Fibroblast of skin of right biceps (primary cell): ENCODE measurements at places on chromosomes 2 and 18.

- no peak for DNase-seq
Observed at GRCh38 chr2:26911911-26912861, 58.3 kb upstream of the MAPRE3 start.

DNA sequence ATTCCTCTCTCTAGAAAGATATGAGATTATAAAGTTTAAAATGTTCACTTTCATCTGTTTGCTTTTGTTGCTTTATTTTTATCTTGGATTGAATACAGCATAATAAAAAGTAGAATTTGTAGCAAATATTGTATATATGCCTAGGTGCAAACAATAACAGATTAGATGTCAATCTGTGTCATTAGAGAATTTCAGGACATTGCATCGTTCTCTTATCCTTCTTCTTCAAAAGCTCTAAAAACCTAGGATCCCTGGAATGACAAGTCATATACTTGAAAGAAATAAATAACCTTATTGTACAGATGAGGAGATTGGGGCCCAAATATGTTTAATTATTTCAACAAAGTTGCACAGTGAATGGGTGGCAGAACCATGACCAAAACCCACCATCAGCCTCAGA is 102.8 kb upstream of the BZW1 start:
- DNase-seq = peak; percentile 13

GRCh38 chr2:217370391-217370790 is 510.5 kb upstream of the TNP1 start:
- peak; percentile 97 for DNase-seq

DNA sequence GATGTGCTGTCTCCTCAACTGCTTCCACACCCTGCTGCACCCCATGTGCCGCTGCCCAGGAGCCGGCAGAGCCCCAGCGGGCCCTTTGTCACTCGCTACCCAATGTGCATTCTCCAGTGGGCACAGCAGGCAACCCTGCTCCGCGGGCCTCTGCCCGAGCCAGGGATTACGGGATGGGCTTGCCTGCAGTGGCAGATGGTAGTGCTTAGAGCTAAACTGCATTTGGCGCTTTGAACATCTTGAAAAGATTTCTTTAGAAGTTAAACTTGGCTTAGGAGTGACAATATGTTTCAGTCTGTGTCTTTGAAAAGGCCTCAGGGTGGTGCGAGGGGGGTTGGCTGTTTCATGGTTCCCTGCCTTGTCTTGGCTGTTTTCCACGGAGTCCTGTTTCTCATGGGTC is 84.0 kb upstream of the BOD1L2 start:
- DNase-seq = no peak

GRCh38 chr2:85777441-85777861 is 23.7 kb downstream of the ATOH8 start:
- no peak for DNase-seq

- no peak for DNase-seq
Observed at GRCh38 chr2:396903-397302, 109.0 kb upstream of the ALKAL2 start.

GRCh38 chr2:190318931-190319554 is 583 bp downstream of the HIBCH start:
- no peak for DNase-seq

DNA sequence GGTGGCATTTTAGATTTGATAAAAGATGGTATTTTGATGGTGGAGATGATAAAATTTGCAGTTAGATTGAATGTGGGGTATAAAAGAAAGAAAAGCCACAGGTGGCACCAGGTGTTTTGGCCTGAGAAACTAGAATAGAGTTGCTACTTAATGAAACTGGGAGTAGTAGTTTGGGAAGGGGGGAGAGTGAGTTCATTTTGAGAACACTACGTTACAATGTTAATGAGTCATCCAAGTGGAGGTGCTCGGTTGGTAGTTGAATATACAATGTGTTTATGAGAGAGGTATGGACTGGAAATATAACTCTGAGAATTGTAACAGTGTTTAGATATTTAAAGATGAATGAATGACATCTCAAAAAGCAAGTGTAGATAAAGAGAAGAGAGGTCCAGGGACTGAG is 26.4 kb downstream of the EPG5 start:
- DNase-seq = no peak

DNA sequence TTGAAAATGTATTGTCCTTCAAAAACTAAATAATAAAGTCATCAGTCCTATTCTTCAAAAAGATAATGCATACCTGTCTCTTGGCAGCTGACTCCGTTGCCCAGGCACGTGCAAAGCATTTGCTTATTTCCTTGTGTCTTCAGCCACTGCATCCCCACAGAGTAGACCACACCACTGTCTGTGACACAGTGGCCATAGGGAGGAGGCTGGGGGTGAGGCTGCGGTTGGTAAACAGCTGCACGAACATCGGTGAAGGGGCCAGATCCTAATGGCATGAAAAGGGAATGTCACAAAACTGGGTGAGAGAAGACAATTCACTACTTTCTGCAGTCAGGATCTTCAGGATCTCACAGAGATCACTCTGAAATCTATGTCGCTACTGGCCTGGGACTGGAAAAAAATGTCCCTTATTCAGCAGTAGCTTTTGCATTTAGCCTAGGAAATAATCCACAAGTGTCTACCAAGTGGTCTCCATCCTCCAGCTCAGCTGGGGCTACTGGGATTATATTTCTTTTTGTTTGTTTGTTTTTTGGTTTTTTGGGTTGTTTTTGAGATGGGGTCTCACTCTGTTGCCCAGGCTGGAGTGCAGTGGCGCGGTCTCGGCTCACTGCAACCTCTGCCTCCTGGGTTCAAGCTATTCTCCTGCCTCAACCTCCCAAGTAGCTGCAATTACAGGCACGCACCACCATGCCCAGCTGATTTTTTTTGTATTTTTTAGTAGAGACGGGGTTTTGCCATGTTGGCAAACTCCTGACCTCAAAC is 10.7 kb downstream of the FN1 start:
- DNase-seq = peak; percentile 42

- DNase-seq = no peak
Observed at GRCh38 chr18:78228974-78229373, 750.6 kb upstream of the SALL3 start.

GRCh38 chr2:227016894-227017293 is 147.1 kb downstream of the COL4A4 start:
- DNase-seq = no peak

- DNase-seq = no peak
Observed at GRCh38 chr2:209505410-209505809, 81.6 kb downstream of the MAP2 start.

DNA sequence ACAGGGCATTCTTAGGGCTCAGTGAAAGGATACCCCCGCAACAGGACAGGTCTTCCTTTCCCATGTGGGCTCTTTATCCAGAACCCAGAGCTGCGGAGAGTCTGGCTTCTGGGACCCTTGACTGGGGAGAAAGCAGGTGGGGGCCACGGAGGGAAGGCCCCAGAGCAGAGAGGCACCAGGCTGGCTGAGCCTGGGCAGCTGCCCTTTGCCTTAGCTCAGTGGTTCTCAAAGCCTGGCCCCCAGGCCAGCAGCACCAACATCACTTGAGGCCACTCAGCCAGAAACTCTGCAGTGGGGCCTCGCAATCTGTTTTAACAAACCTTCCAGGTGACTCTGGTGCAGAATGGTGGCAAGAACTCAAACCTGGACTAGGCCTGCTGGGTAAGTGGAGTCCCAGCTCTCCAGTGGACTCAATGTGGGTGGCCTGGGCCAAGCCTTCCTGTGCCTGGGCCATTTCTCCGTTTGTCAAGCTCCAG is 1.6 kb upstream of the TMEM37 start:
- DNase-seq = no peak

- DNase-seq = no peak
Observed at GRCh38 chr2:158496986-158497385, 40.2 kb downstream of the PKP4 start.

DNA sequence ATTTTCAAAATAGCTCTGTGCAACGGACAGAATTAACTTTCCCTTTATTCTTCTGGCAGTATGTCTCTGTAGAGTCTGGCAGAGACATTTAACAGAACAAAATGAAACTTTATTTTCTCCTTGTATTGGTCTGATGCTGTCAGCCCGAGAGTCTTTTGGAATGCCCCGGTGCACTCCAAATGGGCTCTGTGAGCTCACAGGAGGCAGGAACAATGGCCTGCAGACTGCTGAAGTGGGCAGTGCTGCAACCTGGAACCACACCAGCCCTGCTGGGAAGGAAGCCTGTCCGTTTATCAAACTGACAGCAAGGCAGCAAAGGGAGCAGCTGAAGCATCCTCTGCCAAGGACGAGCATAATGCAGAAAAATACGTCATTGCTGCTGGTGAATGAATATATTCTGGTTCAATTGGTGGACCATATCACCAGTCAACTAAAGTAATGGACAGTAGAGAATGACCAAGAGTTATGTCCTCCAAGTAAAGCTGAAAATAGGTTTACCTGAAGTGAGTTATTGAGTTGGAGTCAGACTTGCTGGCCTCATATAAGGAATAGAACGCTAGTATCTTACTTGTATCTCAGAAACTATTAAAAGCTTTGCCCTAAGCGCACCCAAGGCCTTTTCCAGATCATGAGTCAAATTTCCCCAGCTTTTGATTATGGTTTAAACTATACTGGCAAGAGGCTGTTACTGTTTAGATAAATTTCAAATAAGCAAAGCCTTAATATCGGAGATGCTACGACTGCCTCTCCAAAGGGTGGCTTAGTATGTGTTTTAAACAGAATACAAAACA is 207.6 kb upstream of the TANK start:
- DNase-seq = peak; percentile 19

DNA sequence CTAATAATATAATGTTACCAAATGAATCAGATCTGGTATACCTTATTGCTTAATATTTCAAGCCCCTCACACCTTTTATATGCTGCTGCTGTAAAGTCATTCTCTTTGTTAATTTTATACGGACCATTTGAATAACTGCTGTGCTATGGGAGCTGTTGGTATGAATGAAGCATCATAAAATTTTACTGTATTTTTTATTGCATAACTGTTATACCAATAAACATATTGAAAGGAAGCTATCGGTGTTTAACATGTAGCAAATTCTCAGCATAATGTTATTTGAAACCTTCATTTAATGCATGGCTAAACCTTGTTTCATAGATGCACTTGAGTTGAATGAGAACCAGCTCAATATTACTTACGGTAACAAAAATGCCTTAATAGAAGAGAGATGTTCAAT is 1040.3 kb downstream of the SOCS6 start:
- no peak for DNase-seq

- no peak for DNase-seq
Observed at GRCh38 chr2:218984239-218985020, 554 bp downstream of the FEV start.

- DNase-seq = no peak
Observed at GRCh38 chr2:186714611-186715010, 20.8 kb downstream of the FAM171B start.

GRCh38 chr2:144237830-144238627 is 281.9 kb downstream of the ZEB2 start:
- DNase-seq = no peak

DNA sequence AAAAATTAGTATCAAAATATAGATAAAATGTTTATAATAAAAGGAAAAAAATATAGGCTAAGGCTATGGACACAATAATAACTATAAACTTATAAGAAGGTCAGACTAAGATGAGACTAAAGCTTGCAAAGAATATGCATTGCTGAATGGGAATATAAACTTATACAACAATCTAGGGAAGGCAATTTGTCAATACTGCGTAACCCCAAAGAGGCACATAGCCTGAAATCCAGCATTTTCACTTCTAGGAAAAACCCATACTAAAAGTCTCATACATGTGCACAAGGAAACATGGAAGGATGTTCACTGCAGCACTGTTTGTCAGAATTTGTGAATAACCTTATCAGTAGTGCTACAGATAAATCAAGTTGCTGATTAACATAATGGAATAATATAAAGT is 45.5 kb downstream of the FANCL start:
- no peak for DNase-seq

GRCh38 chr2:205885492-205886099 is 200.4 kb downstream of the INO80D start:
- peak; percentile 84 for DNase-seq

GRCh38 chr18:9825571-9826073 is 60.2 kb upstream of the TXNDC2 start:
- DNase-seq = peak; percentile 93

DNA sequence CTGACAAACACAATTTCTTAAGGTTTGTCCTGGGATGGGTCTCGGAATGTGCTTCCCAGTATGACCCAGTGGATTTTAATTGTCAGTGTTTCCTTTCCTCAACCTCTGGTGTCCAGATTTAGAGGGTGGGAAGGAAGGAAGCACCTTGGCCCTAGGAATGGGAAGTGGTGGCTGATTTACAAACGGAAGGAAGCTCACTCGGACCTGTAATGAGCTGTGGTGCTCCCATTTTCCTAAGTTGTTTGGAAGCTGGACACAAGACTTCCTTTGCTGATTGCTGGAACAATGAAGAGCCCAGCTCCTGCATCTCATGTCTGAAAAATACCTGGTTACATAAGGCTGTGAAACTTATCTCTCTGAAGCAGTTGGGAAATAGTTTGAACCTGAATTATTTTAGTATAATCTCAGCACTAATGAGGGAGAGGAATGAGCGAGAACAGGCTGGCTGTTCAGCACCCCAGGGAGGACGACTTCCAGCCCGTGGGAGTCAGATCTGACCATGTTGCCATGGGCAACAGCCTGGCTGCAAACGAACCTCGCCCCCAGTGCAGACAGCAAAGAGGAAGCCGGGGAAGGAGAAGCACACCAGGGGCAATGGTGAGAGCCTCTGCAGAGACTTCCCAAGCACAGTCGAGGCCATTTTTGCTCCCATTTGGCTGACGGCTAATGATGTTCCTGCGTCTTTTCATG is 74.4 kb upstream of the ASB18 start:
- DNase-seq = peak; percentile 16

DNA sequence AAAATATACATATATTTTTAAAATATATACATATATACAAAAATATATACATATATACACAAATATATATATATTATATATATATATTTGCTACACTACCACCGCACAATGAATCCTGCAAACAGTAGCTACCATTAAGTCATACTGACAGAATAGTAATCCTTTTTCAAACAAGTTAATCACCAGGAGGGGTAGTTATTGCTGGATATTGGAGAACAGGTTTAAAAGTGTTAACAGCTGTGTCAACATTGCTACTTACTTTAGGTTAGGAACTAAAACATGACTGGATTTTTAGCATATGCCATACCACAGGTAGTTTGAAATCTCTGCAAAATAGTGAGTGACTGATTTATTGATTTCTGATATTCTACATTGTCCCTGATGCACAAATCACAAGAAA is 529.1 kb upstream of the CDH7 start:
- DNase-seq = no peak

- no peak for DNase-seq
Observed at GRCh38 chr2:129791712-129792111, 187.8 kb upstream of the RAB6C start.

- DNase-seq = no peak
Observed at GRCh38 chr2:27754831-27755230, 16.7 kb upstream of the MRPL33 start.

DNA sequence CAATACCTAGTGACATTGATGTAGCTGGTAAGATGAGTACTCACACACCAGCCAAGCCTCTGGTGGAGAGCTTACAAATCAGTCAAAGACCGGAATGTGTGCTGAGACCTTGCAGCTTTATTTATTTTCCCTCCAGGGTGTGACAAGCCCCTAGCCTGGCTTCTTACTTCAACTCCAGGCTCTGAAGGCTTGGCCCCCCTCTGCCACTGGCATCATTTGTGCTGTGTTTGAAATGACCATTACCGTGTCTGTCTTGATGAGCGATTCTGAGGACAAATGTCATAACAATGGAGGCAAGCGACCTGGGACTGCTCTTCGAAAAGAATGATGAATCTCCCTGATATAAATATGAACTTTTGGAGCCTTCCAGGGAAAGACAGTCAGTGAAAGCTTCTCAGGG is 749.9 kb upstream of the HS6ST1 start:
- DNase-seq = no peak
